ENCODE measurements at places on chromosomes 6 and 20.

GRCh38 chr6:149769676-149770075 is 20.1 kb downstream of the PCMT1 start:
- no peak for DNase-seq

DNA sequence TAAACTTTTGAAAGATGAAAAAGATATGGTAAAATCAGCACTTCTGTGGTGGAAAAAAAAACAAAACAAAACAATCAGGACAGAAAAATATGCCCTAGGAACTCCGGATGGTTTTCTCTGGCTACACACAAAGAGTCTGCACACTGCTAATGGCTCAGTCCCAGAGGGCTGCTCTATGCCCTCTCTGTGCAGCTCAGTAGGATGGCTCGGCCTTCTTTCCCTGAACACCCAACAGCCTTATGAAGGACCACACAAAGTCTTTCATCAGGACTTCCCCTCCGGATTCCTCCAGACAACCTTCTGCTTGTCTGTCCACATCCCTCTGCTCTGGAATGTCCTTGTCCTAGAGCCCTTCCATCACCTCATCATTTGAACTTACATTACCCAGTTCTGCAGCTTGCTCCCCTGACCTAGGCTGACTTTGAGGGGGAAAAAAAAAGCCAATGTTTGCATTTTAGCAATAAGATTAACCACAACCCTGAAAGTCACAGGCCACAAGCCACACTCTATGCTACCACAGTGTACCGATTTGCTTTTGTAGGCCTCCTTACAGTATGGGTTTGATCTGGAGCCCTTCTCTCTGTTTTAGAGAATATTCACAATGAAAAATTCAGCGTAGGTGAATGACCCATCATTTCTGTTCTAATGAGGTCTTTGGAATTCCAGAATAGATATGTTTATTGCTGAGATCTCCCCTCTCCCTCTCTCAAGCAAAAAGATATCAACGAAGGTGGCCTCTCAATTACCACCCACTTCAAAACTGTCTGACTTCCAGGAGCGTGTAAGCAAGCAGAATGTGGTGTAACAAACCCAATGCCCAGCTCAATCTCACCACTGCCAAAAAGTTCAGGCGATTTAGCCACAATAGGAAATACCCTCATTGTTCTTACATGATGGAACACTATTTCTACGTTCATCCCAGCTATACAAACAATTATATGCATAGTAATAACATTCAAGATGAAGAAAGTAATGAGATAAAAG is 164.0 kb downstream of the GMDS start:
- no peak for DNase-seq

- DNase-seq: no peak
Measured at GRCh38 chr6:132052096-132052495, 100.9 kb upstream of the CCN2 start.

GRCh38 chr6:144104898-144105487 is 9.6 kb upstream of the SF3B5 start:
- no peak for DNase-seq

DNA sequence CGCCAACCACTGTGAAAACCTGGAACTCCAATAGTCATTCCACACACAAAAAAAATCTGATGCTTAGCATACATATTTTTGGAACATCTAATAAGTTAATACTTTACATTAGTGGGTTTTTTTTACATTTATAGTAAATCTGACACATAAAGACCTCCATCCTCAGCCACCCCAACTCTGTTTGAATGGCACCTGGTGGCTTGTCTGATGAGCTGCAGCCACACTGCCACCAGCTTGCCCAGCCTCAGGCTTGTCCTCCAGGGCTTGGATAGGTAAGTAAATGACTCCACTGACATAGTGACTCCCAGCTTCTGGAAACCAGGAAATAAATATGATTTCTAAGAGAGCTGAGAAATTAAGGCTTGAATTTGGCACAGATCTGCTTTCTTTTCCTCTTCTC is 71.5 kb downstream of the ZNF133 start:
- DNase-seq: no peak

DNA sequence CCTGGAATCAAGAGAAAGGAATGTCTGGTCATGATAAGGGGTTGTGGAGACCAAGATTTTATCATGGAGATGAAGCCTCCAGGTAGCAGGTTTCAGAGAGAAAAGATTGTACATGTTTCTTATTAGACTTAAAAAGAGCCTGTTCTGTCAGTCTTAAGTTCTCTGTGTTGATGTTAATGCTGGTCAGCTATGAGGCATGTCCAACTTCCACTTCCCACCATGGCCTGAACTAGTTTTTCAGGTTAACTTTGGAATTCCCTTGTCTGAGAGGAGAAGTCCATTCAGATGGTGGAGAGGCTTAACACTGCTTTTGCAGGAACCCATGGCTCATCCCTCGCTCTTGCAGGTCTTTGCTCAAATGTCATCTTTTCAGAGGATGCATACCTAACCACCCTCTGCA is 27.5 kb upstream of the TAB2 start:
- no peak for DNase-seq

DNA sequence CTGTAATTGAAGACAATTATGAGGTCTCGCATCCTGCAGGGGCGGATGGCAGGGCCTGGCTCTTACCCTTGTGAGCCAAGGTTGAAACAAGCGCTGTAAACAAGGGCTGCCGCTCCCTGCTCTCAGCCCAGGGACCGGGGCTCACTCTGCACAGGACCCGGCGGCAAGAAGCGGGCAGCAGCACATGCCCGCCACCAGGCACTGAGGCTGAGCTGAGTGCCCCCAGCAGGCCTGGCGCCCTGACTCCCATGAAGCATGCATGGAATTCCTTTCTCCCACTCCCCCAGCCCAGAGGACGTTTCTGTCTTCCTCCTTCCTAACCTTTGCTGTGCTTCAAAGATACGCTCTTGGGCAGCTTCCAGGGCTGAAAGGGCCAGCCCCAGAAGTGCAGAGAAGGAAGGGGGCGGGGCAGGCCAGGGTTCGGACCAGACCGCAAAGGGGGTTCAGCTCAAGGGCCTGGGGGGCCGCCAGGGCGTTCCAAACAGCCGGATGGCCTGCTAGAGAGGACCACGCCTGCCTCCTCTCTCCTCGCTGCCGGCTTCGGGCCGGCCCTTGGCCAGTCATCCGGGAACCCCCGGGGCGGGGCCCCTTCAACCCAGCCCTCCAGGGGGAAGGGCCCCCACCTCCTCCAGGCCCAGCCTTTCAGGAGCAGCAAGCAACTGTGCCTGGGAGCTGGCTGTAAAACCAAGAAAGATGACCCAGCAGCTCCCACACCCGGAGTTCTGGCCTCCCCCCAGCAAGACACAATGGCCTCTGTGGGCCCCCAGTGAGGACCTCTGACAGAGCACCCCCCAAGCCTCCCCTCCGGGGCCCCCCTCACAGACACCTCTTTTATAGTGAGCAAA is 109.9 kb downstream of the NOL4L start:
- DNase-seq: peak; percentile 60

- no peak for DNase-seq
Measured at GRCh38 chr20:17643531-17644188, 38.4 kb downstream of the RRBP1 start.

GRCh38 chr6:116253188-116253504 is 729 bp downstream of the TSPYL4 start:
- DNase-seq: peak; percentile 45

GRCh38 chr6:14573703-14574290 is 456.2 kb downstream of the CD83 start:
- no peak for DNase-seq

DNA sequence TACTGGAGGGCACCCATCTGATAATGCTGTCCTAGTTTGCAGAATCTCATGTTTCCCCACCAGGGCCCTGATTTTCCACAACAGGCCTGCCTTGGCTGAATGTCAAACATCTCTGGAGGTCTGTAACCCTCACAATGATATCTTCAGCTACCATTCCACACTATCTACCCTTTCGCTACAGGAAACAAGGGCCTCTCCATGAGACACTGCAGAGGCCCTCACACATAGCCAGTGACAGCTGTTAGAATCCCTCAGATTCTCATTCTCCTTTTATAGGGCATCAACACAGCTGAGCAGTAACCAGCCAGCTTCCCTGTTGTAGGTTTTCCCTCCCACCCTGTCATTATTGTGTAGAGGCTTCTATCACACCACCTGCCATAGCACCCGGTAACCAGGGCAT is 29.6 kb upstream of the MICB start:
- no peak for DNase-seq

DNA sequence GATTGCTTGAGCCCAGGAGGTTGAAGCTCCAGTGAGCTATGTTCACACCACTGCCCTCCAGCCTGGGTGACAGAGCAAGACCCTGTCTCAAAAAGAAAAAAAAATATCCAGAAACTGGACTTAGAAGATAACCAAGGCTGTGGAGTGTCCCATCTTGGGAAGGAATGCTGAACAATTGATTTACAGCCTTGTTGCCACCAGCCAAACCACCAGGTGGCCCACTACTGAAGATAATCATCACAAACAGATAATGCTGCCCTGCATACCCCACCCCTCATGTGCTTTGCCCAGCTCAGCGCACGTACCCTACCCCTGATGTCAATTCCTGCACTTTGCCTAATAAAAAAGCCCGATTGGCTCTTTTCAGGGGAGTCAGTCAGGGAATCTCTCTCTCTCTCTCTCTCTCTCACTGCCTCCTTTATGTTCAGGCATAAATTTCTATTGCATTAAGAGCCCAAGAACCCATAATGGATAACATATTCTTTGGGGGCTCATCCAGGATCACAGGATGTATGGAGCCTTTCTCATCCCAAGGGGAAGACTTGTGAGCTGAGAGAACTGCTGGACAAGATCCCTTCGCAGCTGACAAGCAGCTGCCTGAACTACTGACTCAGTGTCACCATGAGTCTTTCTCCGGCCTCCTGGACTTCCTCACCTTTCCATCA is 166.4 kb downstream of the CD24 start:
- DNase-seq: no peak

GRCh38 chr6:157861814-157862213 is 38.8 kb downstream of the SNX9 start:
- no peak for DNase-seq

DNA sequence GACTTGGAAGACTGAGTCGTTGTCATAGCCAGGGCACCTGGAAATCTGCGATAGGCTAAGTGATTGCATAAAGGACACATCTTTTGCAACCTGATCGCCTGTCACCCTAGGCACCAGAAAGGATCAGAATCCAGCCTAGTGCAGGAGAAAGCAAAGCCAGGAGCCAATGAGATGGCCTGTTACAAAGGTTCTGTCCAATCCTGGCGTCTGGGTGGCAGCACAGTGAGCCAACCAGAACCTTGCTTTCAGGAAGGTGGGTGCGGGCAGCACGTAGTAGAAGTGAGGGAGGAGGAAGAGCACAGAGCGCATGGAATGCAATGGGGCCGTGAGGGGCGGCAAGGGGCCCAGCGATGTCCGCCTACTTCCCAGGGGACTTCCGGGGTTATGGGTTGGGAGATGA is 120.4 kb upstream of the GGTLC1 start:
- DNase-seq: no peak

DNA sequence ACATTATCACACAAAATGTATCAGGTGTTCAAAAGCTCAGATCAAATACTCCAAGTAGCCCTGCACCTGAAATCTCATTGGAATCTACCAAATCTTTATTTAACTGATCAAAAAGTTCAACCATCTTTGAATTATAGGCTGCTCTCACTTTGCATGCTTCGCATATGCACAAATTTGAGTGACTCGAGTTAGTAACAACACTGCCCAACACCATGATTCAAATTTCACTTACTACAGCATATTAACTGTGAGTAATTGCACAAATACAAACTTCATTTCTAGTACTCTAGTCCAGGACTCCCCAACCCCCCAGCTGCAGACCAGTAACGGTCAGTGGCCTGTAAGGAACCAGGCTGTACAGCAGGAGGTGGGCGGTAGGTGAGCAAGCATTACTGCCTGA is 51.1 kb downstream of the WASF1 start:
- DNase-seq: no peak

GRCh38 chr6:34912715-34913464 is 23.8 kb downstream of the ANKS1A start:
- no peak for DNase-seq

DNA sequence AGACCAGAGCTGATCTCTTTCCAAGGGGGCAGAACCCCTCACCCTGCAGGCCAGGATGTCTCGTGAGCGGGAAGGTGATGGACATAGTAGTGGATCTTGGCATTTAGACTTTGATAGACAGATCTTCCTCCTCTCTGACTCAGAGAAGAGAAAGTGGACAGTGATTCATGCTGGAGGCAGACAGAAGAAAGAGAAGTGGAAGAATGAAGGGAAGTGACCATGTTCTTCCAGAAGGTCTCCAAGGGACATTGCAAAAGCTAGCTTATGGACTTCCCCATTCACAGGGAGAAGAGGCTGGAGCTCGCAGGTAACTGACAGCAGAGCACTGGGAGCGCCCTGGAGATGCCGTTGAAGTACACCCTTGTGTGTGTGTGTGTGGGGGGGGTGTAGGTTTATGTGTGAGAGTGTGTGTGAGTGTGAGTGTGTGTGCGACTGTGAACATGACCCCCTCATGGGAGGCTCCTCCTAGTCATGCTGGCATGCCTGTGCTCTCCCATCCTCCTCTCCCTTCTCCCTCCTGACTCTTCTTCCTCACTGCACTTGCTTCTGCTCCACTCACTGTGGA is 8.0 kb upstream of the RAET1L start:
- no peak for DNase-seq

GRCh38 chr20:49099011-49099410 is 52.9 kb downstream of the CSE1L start:
- DNase-seq: no peak

DNA sequence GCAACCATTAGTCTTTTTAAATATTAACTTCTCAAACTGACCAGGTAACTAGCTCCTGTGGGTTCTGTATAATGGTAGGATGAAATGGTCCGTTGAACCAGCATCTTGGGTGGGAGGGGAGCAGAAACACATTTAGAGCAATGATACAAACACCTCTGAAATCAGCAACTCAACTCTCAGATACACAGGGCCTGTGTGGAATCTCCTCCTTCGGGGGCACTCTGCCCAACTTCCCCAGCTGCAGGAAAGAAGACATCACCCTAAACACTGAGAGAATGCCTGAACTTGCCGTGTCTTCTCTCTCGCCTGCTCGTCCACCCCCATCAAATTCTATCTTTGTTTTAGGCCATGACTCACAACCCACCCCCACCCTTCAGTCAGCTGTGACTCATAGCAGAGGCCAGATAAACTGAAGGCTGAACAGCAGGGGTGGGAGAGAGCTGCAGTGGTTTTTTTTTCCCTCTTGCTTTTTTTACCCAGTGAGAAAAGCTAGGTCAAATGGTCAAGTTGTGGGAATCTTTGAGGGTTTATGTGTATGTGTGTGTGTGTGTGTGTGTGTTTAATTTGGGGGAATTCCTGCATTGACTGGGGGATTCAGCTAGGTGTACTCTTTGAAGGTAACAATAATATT is 593.4 kb upstream of the JAG1 start:
- no peak for DNase-seq

- peak; percentile 75 for DNase-seq
Measured at GRCh38 chr20:63082308-63082938, 75.7 kb upstream of the BHLHE23 start.

Data from progenitor cell of endocrine pancreas (in vitro differentiated cells).